ENCODE measurements at places on chromosomes 1 and 21.
A peak's percentile ranks its signal among the peaks of the same experiment; 100 is the strongest.

GRCh38 chr1:97797403-97798183, 123.2 kb downstream of the DPYD start:
- DNase-seq = no peak

DNA sequence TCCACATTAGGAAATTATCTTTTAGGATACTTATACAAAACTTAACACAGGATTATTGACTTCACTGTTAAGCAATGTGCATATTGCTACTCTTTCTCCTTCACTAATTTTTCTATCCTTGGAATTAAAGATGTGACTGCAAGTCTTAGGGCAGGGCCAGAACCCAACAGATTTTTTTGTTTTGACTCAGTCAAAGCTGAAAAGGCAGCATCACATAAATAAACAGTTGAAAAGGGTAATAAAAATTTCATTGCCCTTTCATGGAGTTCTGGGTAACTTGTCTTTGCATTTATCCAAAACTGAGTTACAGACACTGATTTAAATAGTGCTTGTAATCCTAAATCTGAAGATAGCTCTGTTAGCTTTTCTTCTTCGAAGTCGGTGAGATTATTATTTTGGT, 1.9 kb upstream of the TMEM35B start:
- no peak for DNase-seq

- no peak for DNase-seq
These were observed 12.7 kb downstream of the COL6A2 start for GRCh38 chr21:46110499-46111192.

- no peak for DNase-seq
These were observed 22.8 kb downstream of the C2CD2 start for GRCh38 chr21:41931041-41931451.

DNA sequence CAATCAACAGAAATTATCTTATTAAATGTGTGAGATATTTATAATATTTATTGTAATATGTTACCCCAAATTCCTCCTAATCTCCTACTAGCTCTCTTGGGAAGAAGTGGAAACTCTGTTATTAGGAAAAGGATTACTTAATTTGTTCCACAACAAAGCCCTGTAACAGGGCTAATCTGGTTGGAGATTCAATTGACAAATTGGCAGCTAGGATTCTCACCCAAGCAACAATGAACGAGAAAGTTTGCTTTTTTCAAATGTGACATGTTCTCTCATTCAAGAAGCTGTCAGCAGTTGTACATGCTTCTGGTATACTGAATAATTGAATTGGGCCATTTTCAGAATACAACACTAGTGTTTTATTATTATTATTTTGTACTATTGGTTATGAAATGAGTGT, 367.9 kb upstream of the ADGRL4 start:
- no peak for DNase-seq

- DNase-seq = no peak
These were observed 7.4 kb downstream of the DCST2 start for GRCh38 chr1:155026154-155026553.

DNA sequence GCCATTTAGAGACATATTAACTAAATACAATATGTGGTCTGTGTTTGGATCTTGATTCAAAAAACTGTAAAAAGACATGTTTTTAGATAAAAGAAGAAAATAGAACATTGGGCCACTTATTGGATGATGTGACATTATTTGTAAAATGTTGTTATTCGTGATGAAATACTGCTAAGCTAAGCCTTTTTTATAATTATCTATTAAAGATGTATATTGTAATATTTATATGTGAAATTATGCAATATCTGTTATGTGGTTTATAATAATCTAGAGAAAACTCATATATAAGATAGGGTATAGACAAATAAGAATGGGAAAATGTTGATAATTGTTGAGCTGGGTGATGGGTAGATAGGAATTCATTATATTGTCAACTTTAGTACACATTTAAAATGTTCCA, 82.0 kb upstream of the RGS1 start:
- DNase-seq = no peak

- no peak for DNase-seq
These were observed 29.3 kb downstream of the TNNT2 start for GRCh38 chr1:201348211-201348566.

- no peak for DNase-seq
These were observed 18.6 kb upstream of the ANKRD45 start for GRCh38 chr1:173688300-173688699.

GRCh38 chr1:31487143-31487542, 74.1 kb downstream of the SERINC2 start:
- DNase-seq = no peak

DNA sequence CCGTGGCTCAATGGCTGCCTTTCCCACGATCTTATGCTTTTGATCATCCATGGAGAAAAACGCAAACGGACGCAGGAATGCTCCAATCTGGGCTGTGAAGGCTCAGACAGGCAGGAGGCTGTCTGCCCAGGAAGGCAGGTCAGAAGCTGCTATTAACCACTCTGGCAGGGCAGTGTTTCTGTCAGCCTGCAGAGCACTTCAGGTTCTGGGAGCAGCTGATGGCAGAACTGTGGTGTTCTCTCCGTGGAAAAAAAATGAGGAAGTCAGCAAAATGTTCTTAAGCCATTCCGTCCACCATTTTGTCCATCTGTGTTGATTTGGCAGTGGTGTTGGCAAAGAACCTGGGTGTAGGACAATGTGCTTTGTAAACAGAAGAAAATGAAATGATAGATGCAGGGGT, 91.7 kb downstream of the SIM2 start:
- DNase-seq = peak; percentile 33

GRCh38 chr1:80982831-80983230, 817.9 kb upstream of the ADGRL2 start:
- no peak for DNase-seq

- DNase-seq = no peak
These were observed 37.9 kb upstream of the C1orf198 start for GRCh38 chr1:230906226-230906625.

DNA sequence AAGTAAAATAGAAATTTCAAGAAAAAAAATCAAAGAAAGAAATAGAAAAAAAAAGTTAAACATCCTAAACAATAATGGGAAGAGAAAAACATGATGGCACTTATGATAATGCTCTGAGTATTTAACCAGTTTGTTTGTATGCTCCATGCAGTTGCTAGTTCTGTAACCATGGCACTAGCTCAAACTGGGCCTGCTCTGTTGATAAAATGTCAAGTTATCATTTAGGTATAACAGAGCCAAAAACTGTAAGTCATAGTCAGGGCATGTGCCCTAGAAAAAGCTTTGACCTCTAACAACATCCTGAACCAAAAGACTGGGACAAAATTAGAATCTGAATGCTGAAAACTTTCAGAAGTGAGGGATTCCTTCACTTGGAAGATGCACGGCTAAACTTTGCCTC, 148.9 kb downstream of the KCNT2 start:
- DNase-seq = no peak

DNA sequence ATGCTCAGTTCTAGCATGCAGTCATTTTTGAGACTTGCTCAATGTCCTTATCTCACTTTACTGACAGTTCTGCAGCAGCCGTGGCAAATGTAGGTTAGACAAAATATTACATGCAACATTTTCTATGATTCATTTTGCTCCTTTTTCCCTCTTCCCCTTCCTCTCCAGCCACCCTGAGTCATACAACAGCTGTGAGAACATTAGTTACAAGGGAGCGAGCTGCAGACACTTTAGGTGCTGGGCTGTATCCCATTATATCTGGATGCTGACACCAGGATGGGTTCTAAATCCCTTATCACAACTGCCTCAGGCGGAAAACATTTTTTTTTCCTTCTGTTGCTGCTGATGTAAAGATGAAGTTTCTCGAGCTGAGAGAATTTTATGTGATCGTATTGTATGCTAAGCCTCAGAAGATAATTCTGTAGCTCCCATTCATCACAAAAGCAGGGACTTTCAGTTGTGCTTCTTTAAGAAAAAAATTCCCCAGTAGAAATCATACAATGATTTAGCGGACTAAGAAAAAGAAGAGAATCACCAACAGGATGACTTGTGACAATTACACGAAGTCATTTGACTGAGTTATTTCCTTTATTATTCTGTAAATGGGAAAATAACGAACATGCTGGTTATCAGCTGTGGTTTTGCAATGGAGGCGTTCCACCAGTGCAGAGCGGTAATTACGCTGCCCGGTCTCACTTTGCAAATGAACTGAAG, 345.0 kb downstream of the DISC1 start:
- DNase-seq = no peak

DNA sequence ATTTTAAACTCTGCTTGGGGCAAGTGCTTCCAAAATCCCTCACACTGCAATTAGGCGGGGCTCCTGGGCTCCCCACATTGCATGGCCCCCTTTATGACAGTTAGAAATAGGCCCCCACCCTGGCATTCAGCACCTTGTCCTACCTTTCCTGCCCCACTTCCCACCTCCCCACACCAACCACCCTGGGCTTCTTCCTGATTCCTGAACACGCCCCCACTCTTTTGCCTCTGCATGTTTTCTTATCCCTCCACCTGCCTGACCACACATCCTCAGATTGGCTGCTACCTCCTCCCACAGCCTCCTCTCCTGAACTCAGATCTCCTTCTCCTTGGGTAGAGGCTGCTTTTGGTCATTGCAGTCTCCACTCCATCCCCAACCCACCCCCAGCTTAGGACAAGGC, 1.5 kb downstream of the MOB3C start:
- DNase-seq = no peak

DNA sequence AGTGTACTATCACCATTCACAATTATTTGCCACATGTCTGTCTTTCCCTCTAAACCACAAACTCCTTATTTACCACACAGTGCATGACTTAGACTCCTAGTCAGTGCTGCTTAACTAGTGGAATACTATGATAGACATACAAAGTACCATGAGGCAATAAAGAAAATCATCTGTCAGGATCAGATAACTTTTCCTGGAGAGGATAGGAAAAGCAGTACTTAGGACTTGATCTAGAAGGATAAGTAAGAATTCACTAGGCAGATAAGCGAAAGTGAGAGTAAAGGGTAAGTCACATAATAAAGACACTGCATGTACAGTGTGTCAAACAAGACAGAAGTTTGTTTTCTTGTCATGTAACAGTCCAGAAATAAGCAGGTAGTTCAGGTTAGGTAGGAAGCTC, 21.2 kb upstream of the TSPAN1 start:
- DNase-seq = no peak

DNA sequence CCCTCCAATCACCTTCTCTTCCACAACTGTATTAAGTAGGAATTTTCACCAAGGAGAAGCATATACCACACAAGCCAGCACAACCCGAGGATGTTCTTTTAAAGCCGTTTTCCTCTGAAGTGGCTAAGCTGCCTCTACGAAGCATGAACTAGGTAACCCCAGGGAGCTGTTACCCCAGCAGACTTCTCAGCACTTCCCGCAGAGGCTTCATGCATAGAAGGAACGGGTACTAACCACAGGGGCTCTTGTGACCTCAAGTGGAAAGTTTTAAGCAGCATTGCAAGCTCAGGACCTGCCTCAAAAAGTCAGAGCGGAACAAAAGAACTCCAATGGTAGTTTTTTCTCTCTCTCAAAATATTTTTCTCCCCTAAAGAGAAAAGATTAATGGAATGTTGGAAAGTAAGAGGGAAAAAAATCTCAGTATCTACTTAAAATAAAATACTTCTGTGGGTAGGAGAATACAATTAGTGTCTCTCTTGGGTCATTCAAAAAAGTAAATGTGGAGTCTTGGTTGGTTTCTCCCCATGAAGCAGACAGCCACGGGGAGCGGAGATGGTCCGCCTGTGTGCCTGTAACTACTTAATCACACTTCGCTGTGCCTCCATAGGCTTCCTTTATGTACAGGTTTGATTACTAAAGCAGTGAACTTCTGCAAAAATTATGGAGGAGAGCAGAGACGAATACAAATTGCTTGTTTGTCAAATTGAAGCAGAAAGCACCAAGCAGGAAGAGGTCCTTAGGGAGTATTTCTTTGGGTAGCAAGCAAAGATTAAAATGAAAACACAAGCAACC, 40.9 kb downstream of the STX6 start:
- DNase-seq = no peak

DNA sequence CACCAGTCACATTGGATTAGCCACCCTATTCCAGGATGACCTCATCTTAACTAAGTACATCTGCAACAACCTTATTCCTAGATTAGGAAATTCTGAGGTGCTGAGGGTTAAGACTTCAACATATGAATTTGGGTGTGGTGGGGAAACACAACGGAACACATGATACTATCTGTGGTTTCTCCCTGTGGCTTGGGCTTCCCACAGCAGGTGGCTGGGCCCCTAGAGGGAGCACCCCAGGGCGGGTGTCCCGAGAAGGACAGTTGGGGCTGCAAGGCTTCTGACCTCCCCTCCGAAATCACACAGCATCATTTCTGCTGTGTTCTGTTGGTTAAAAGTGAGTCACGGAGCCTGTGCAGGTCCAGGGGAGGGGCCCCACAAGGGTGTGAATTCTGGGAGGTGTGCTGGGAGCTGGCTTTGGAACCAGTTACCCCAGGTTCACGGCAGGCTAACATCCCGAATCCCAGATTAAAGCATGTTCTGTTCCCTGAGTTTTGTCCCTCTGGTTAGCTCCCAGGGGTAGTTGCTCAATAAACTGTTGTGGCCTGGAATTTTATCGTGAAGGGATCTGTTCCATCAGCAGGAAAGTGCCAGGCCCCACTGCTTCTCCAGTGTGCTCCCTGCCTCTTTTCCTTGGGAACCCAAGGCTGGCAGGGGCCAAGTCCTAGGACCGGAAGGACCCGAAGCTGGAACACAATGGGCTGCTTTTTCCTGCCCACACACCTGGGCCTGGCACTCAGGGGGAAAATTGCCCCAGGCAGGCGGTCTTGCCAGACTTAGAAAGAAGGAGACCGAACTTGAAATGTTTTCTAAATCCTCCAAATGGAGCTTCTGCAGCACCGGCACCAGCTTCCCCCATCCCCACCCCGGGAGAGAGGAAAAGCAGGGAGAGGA, 154.0 kb upstream of the WNT4 start:
- no peak for DNase-seq

DNA sequence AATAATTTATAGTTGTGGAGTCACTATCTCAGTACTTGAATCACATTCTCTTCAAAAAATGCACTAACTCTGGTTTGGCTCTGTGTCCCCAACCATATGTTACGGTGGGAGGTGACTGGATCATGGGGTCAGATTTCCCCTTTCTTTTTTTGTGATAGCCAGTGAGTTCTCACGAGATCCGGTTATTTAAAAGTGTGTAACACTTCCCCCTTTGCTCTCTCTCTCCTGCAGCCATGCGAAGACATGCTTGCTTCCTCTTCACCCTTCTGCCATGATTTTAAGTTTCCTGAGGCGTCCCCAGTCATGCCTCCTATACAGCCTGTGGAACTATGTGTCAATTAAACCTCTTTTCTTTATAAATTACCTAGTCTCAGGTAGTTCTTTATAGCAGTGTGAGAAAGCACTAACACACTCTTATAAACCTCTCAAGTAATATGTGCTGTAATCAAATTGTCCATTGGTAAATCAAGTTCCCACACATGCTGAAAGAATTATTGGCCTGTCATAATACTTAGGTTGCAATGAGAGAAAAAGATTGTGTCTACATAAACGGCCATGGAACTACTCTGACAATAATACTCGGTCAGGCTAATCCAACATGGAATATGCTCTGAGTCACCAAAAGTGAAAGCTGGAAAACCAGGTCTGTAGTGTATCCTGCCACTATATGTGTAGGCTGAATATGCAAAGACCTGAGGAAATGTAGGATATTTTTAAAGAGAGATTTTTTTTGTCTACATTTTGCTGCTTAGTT, 107.5 kb downstream of the SLC44A5 start:
- DNase-seq = no peak
